ENCODE measurements at places on chromosomes 3 and 15.

DNA sequence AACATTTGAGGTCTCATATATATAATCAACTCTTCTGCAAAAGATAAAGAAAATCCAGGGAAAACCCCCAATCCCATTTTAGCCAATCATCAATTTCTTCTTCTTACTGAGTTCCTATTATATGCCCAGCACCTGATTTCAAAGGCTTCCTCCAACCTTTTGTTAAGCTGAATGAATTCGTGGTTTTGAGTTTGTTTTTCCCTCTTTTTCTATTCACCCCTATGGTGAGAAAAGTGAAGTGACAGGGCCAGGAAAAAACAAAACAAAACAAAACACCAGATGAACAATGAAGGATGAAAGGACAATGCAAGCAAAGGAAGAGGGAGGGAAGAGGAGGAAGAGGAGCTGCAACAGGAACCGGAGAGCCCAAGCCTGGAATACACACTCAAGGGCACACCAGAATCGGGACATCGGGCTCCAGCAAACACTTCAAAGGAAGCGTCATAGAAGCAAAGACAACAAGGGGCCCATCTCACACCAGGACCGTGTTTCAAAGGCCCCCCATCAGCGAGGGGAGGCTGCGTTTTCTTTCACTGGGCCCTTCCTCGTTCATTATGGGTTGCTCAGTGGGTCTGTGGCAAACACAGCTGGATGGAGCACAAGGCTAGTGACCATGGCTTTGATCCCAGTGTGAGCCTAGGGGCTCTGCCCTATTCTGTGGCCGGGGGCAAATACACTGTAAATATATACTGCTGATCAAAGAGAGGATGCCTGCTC is 50.2 kb downstream of the VGLL4 start:
- no peak for DNase-seq

GRCh38 chr15:75648156-75649000 is 666 bp downstream of the SNX33 start:
- no peak for DNase-seq

DNA sequence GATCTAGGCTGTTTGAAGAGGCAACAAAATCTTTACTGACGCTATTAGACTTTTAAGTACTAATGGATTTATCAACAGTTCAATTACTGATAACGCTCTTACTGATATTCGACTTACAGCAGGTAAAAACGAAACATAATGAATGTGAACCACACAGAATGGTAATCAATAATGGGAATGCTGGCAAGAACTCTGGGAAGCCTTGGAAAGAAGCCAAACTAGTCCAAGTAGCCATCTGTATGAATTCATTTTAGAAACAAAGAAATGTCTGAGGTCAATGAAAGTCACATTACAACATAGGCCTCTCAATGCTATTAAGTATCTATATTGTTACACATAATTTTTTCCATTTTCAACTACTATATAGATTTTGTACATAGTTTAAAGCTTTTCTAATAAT is 130.0 kb downstream of the DMXL2 start:
- DNase-seq, result no peak

DNA sequence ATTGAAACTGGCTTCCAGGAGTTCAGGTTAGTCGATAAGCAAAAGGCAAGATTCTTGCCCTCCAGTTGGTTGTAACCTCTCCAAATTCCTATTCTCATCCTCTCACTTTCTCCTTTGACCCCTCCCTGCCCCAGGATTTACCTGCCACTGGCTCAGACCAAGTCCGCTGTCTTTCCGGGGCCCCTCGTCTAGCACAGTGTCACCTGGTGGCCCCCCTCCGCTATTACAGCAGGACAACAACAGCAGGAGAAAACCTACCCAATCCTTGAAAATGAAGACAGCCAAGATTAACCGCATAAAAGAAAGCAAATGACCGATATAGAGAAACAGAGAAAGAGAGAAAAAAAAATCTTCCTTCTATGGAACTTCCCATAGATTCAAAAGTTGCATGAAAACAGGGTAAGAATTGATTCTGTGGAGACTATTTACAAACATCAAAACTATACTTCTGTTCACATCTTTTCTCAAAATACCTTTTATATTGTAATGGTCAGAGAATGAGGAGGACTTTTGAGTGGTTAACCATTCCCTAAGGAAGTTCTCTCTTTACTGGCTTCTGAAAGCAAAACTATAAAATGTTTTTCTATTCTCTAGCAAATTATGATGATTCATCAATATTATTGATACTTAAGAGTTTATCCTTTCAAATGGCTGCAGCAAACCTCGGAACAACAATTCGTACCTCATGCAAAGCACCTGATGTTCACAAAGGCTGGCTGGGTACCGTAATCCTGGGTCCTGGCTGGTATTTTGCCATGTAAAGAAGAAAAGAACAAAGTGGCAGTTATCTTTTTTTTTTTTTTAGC is 10.0 kb upstream of the ST8SIA2 start:
- DNase-seq, result no peak

GRCh38 chr15:67803299-67803698 is 22.0 kb upstream of the SKOR1 start:
- DNase-seq, result no peak

Measured in chondrocyte (in vitro differentiated cells).